Natural killer cell treated with Interleukin-12 subunit alpha and Interleukin-12 subunit beta and Interleukin-15 and Interleukin-18, amount 100 ng/mL, for 72 hours (primary cell): ENCODE measurements at places on chromosomes 16 and 17. TPM values are rescaled to one million over a fixed set of nuclear protein-coding genes. Genes with fewer than 3 reads are reported as not detected.
A peak's percentile ranks its signal among the peaks of the same experiment; 100 is the strongest.

DNA sequence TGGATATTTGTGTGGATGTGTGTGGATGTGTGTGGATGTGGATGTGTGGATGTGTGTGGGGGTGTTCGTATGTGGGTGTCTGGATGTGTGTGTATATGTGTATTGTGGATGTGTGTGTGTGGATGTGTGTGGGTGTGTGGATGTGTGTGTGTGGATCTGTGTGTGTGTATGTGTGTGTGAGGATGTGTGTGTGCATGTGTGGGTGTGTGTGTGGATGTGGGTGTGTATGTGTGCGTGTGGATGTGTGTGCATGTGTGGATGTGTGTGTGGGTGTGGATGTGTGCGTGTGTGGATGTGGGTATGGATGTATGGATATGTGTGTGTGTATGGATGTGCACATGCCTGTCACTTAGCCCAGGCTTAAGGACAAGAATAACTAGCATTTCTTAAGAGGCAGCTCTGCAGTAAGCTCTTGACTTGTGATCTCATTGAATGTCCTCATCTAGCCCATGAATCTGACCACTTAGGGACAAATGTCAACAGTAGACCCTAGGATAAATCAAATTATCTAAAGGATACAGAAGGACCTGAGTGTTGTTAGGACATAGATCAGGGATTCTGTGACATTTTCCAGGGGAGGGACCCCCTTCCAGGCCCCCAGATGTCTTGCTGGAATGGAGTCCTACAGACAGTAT, 83.5 kb downstream of the BMERB1 start:
- H3K4me3 ChIP-seq, result no peak overlapping the region
- no peak for DNase-seq
- H3K4me1 ChIP-seq, result peaks cover 26% of the 10 kb centered on the region

- H3K4me1 ChIP-seq, result no peaks in the 10 kb centered on the region
- DNase-seq, result no peak
- no peak overlapping the region for H3K4me3 ChIP-seq
- no peak overlapping the region for H3K27ac ChIP-seq
Observed at GRCh38 chr16:35525979-35526590, 2066.7 kb downstream of the TP53TG3F start.

The TADA2A gene
- 55.4 TPM for total RNA-seq

GRCh38 chr17:60630352-60630751, 30.4 kb downstream of the PPM1D start:
- H3K4me1 ChIP-seq, result peaks cover 4% of the 10 kb centered on the region
- H3K4me3 ChIP-seq, result no peak overlapping the region
- peaks cover 4% of the 10 kb centered on the region for H3K36me3 ChIP-seq
- no peaks in the 10 kb centered on the region for H3K27me3 ChIP-seq
- H3K27ac ChIP-seq, result no peak overlapping the region

DNA sequence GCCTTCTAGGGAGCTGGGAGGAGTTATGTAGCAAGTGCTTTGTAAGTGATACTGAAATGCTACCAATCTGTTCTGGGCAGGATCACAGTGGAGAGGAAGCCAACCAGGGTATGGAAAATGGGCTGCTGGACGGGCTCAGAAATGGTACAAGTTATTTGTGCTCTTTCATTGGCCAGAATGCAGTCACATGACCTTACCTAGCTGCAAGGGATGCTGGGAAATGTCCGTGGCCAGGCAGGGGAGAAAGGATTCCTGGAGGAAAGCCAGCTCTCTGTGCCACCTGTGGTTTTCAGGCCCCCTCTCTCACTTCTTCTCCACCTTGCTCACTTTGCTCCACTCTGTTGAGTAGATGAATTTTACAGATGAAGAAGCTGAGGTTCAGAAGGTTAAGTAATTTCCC, 4.8 kb downstream of the EEF2K start:
- H3K4me3 ChIP-seq, result no peak overlapping the region
- no peaks in the 10 kb centered on the region for H3K36me3 ChIP-seq
- no peaks in the 10 kb centered on the region for H3K27me3 ChIP-seq
- H3K4me1 ChIP-seq, result peaks cover 37% of the 10 kb centered on the region

The PLEKHG4 gene
- total RNA-seq, result 8.7 TPM

The ZNF764 gene
- 22.9 TPM for total RNA-seq

- no peaks in the 10 kb centered on the region for H3K27me3 ChIP-seq
- DNase-seq, result no peak
- H3K36me3 ChIP-seq, result peaks cover 8% of the 10 kb centered on the region
- peak overlapping the region; percentile 85 for H3K4me3 ChIP-seq
Observed at GRCh38 chr16:4117250-4117578, 972 bp upstream of the ADCY9 start.

GRCh38 chr16:3065742-3066439, 451 bp downstream of the IL32 start:
- no peaks in the 10 kb centered on the region for H3K27me3 ChIP-seq
- H3K4me3 ChIP-seq, result peak overlapping the region; percentile 100
- DNase-seq, result no peak
- peaks cover 22% of the 10 kb centered on the region for H3K36me3 ChIP-seq
- peaks cover 50% of the 10 kb centered on the region for H3K4me1 ChIP-seq
- H3K27ac ChIP-seq, result peak overlapping the region; percentile 100

DNA sequence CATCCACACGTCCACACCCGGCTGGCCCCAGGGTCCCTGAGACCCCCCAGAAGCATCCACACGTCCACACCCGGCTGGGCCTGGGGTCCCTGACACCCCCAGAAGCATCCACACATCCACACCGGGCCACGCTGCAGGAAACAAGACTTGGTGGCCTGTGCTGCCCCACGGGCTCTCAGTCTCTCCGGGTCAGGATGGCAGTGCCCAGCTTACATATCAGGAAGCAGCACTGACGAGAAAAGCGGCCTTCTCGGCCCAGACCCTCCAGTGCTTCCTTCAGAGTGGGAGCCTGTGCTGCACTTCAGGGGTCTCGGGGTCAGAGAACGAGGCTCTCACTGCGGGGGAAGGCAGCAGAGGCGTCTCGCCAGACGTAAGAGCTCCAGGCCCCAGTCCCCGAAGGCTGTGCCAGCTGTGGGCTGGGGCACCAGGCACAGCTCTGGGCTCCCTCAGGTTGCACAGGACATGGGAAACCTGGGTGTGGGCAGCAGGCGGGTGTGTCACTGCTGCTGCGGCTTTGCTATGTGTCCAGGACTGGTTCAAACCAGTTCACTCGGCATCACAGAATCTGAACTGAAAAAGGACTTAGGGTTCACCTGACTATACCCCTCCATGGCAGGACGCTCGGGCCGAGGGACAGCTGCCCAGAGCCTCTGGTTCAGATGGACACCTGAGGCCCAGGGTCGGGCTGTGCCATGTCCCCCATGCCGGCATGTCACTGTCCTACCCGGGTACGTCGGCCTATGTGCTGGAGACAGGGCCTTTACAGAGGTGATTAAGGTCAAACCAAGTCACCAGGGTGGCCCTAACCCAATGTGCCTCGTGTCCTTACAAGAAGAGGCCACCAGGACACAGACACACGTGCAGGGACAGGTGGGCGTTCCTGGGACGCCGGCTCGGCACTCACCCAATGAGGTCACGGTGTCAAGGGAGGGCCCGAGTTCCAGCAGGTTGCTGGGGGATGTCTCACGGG, 40.2 kb upstream of the CHMP6 start:
- H3K27me3 ChIP-seq, result no peaks in the 10 kb centered on the region
- H3K4me3 ChIP-seq, result no peak overlapping the region
- DNase-seq, result no peak
- no peak overlapping the region for H3K27ac ChIP-seq
- H3K36me3 ChIP-seq, result peaks cover 7% of the 10 kb centered on the region
- H3K4me1 ChIP-seq, result peaks cover 2% of the 10 kb centered on the region

- H3K27me3 ChIP-seq, result peaks cover 40% of the 10 kb centered on the region
- H3K27ac ChIP-seq, result no peak overlapping the region
- H3K4me3 ChIP-seq, result no peak overlapping the region
- no peak for DNase-seq
- H3K4me1 ChIP-seq, result peaks cover 7% of the 10 kb centered on the region
- H3K36me3 ChIP-seq, result no peaks in the 10 kb centered on the region
Observed at GRCh38 chr17:65314212-65314611, 177.0 kb downstream of the RGS9 start.

DNA sequence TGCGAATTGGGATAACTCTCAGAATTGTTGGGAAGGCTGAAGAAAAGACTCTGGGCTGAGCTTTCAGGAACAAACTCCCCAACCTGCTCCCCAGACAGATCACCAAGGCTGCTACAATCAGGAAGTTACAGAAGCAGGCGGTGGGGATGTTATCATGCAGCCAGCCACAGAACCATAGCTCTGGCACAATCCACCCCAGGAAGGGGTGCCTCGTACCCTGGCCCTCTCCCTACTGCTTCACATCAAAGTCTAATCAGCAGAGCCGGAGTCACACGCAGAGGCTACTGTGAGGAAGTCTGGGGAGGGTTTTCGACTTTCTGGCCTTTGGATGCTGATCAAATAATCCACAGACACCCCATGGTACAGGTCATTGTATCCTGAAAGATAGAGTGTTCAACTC, 86.8 kb downstream of the NTN1 start:
- no peak for DNase-seq
- no peaks in the 10 kb centered on the region for H3K4me1 ChIP-seq
- H3K27ac ChIP-seq, result no peak overlapping the region
- no peak overlapping the region for H3K4me3 ChIP-seq
- peaks cover 21% of the 10 kb centered on the region for H3K27me3 ChIP-seq
- H3K36me3 ChIP-seq, result no peaks in the 10 kb centered on the region

DNA sequence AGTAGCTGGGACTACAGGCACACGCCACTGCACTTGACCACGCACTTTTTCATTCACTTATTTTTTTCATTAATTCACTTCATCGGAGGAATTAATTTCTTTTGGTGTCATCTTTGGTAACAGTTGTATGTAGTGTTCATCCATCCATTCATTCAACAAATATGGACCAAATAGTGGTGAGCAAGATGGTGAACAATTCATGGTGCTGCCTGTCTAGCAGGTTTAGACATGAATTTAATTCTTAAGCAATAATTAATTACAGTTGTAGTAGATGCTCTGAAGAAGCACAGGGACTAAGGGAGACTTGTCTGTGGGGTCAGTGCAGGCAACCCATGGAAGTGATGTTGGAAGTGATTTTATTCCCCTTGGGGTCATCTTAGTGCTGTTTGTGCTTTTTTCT, 22.4 kb downstream of the GDE1 start:
- H3K4me1 ChIP-seq, result peaks cover 3% of the 10 kb centered on the region
- H3K36me3 ChIP-seq, result peaks cover 20% of the 10 kb centered on the region
- H3K4me3 ChIP-seq, result no peak overlapping the region
- no peak overlapping the region for H3K27ac ChIP-seq
- no peaks in the 10 kb centered on the region for H3K27me3 ChIP-seq
- DNase-seq, result no peak

The NLRC5 gene
- total RNA-seq, result 190 TPM

GRCh38 chr17:27531469-27531961, 75.3 kb downstream of the KSR1 start:
- H3K27me3 ChIP-seq, result no peaks in the 10 kb centered on the region
- no peaks in the 10 kb centered on the region for H3K36me3 ChIP-seq
- H3K4me1 ChIP-seq, result peaks cover 41% of the 10 kb centered on the region
- peak overlapping the region; percentile 85 for H3K27ac ChIP-seq
- DNase-seq, result no peak

DNA sequence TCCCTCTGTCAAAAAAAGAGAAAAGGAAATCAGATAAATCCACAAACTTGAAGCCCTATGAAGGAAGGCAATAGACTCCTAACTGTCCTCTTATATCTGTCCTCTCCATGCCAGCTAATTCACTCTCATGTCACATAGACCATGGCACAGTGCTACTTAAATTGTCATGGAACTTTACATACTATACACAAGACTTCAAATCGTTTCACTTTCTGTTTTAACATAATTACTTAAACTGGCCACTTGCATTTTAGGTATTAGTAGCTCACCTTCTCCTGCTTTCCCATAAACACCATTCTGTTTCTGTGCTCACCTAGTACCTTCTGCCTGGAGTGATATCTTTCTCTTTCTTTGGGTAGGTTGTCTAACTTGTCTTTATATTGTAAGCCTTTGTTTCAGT, 816.7 kb upstream of the KIF2B start:
- H3K4me1 ChIP-seq, result no peaks in the 10 kb centered on the region
- DNase-seq, result no peak
- H3K27ac ChIP-seq, result no peak overlapping the region
- no peaks in the 10 kb centered on the region for H3K27me3 ChIP-seq

GRCh38 chr16:10988879-10989278, 44.5 kb downstream of the CLEC16A start:
- H3K27ac ChIP-seq, result peak overlapping the region; percentile 89
- H3K27me3 ChIP-seq, result no peaks in the 10 kb centered on the region
- peak overlapping the region; percentile 74 for H3K4me3 ChIP-seq
- H3K4me1 ChIP-seq, result peaks cover 77% of the 10 kb centered on the region
- peaks cover 20% of the 10 kb centered on the region for H3K36me3 ChIP-seq

DNA sequence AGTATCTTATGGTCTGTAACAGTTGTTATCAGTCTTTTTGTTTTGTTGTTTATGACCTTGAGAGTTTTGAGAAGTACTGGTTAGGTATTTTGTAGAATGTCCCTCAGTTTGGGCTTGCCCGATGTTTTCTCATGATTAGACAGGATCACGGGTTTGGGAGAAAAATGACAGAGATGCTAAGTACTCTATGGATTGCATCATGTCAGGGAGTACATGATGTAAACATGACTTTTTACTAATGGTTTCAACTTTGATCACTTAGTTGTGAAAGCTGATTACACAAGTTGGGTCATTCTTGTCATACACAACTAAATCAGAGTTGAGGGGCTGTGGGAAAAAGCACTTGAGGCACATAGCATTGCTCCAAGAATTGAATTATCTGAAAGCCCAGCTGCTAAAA, 94.7 kb upstream of the SIAH1 start:
- peaks cover 14% of the 10 kb centered on the region for H3K27me3 ChIP-seq
- no peaks in the 10 kb centered on the region for H3K36me3 ChIP-seq
- H3K4me3 ChIP-seq, result peak overlapping the region; percentile 30
- no peak for DNase-seq

The ZFP90 gene
- total RNA-seq, result 21.5 TPM
